ENCODE measurements at places on chromosomes 12 and 14. TPM values are rescaled to one million over a fixed set of nuclear protein-coding genes. Genes with fewer than 3 reads are reported as not detected.

The AMN gene
- not detected for polyA plus RNA-seq

- DNase-seq: no peak
Observed at GRCh38 chr14:74660167-74660566, 48.1 kb upstream of the LTBP2 start.

The ANO4 gene
- 6.3 TPM for polyA plus RNA-seq

- no peak for DNase-seq
Observed at GRCh38 chr12:979349-979748, 11.7 kb upstream of the ERC1 start.

GRCh38 chr12:3218228-3219171 lies 141.3 kb downstream of the TSPAN9 start:
- DNase-seq: peak; percentile 88
